ENCODE measurements at places on chromosomes 13 and 19. TPM values are rescaled to one million over a fixed set of nuclear protein-coding genes. Genes with fewer than 3 reads are reported as not detected.

The NLRP7 gene
- not detected for total RNA-seq

The CDC42EP5 gene
- 38.0 TPM for total RNA-seq

The UQCR11 gene
- total RNA-seq: 59.8 TPM

The LILRB5 gene
- 17.6 TPM for total RNA-seq

The DOCK9 gene
- 53.4 TPM for total RNA-seq

The CEACAM16 gene
- total RNA-seq: not detected

The RASIP1 gene
- 3.7 TPM for total RNA-seq

The DMKN gene
- total RNA-seq: 10.7 TPM

The MICOS13 gene
- 48.0 TPM for total RNA-seq

The PSG1 gene
- not detected for total RNA-seq

The CGB5 gene
- total RNA-seq: not detected

The ZNF726 gene
- 0.57 TPM for total RNA-seq

The MPHOSPH8 gene
- 117 TPM for total RNA-seq

The PNKP gene
- 114 TPM for total RNA-seq

The GNG8 gene
- total RNA-seq: not detected

DNA sequence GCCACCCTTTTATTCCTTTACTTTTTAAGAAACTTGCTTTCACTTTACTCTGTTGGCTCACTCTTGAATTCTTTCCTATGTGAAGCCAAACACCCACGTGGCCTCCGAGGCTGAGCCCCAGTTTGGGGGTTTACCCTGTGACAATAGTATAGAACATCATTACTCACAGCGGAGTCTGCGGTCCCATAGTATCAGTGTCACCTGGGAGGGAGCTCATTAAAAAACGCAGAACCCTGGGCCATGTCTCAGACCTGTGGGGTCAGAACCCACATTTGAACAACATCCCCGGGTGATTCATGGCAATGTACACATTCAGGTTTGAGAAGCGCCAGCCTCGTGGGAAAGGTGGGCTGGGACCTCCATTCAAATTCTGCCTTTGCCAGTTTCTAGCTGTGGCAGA lies 36.0 kb upstream of the UBL3 start:
- no peaks in the 10 kb centered on the region for H3K4me1 ChIP-seq
- no peak overlapping the region for H3K27ac ChIP-seq
- DNase-seq: no peak
- H3K36me3 ChIP-seq: no peaks in the 10 kb centered on the region

- DNase-seq: no peak
- H3K4me3 ChIP-seq: no peak overlapping the region
- H3K36me3 ChIP-seq: no peaks in the 10 kb centered on the region
- no peaks in the 10 kb centered on the region for H3K27me3 ChIP-seq
- peaks cover 4% of the 10 kb centered on the region for H3K4me1 ChIP-seq
- peak overlapping the region; percentile 92 for H3K27ac ChIP-seq
Measured at GRCh38 chr19:18284712-18285360, 3.4 kb upstream of the JUND start.

DNA sequence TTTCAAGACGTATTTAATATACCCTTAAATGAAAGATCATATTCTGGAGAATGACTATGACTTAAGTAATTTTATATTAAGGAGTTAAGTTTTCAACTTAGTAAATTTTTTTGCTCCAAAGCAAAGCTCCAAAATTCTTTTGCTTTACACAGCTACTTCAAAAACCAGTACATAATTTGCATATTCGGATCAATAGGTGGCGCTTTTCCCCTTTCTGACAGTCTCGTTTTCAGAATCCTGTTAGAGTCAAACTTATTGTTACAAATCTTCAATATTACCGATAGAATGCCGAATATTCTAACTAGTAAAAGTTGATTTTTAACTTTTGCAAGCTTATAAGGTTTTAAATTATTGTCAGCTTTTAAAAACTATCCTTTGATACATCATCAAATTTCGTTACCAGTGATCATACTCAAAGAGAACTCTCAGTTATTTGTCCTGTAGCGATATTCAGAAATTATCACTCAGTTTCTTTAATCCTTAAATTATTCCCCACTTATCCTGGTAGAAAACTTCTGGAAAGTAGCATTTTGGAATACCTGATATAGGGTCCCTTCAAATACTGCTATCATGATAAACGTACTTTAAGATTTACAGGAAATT lies 852.7 kb upstream of the KLHL1 start:
- no peak overlapping the region for H3K4me3 ChIP-seq
- no peak for DNase-seq
- no peaks in the 10 kb centered on the region for H3K27me3 ChIP-seq
- no peaks in the 10 kb centered on the region for H3K36me3 ChIP-seq
- H3K27ac ChIP-seq: no peak overlapping the region
- no peaks in the 10 kb centered on the region for H3K4me1 ChIP-seq

- no peaks in the 10 kb centered on the region for H3K27me3 ChIP-seq
- no peaks in the 10 kb centered on the region for H3K36me3 ChIP-seq
- H3K27ac ChIP-seq: no peak overlapping the region
- no peaks in the 10 kb centered on the region for H3K4me1 ChIP-seq
Measured at GRCh38 chr13:41995946-41996345, 35.0 kb upstream of the VWA8 start.

GRCh38 chr13:95247171-95247570 lies 54.1 kb downstream of the ABCC4 start:
- H3K27me3 ChIP-seq: no peaks in the 10 kb centered on the region
- no peaks in the 10 kb centered on the region for H3K36me3 ChIP-seq
- no peak overlapping the region for H3K4me3 ChIP-seq
- H3K27ac ChIP-seq: no peak overlapping the region

DNA sequence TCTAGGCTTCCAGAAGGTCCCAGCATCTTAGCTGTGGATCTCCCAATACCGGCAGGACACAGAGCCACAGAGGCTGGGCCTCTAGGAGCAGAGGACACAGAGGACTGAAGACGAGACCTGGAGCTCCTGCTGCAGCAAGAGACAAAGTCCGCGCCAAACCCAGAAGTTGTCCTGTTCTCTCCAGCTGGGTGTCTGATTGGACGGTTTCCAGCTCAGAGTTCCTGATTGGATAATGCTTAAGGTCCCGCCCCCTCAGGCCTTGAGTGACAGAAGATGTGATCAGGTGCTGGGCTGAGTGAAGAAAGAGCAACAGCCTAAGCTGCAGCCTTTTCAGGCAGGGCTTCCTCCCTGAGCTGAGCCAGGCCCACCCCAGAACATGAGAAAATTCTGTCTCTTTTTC lies 59.9 kb upstream of the ZNF85 start:
- no peak overlapping the region for H3K27ac ChIP-seq
- no peaks in the 10 kb centered on the region for H3K27me3 ChIP-seq
- H3K4me3 ChIP-seq: no peak overlapping the region

- peak overlapping the region; percentile 81 for H3K27ac ChIP-seq
- no peaks in the 10 kb centered on the region for H3K36me3 ChIP-seq
- H3K4me3 ChIP-seq: peak overlapping the region; percentile 95
- H3K4me1 ChIP-seq: peaks cover 40% of the 10 kb centered on the region
Measured at GRCh38 chr19:2149980-2150793, 1.2 kb downstream of the AP3D1 start.

- no peak overlapping the region for H3K4me3 ChIP-seq
- H3K27ac ChIP-seq: no peak overlapping the region
- no peaks in the 10 kb centered on the region for H3K36me3 ChIP-seq
- no peak for DNase-seq
- H3K27me3 ChIP-seq: no peaks in the 10 kb centered on the region
- no peaks in the 10 kb centered on the region for H3K4me1 ChIP-seq
Measured at GRCh38 chr19:51916167-51916566, 11.1 kb upstream of the ZNF613 start.

GRCh38 chr13:72726726-72727416 lies 558 bp downstream of the MZT1 start:
- H3K27me3 ChIP-seq: no peaks in the 10 kb centered on the region
- peak overlapping the region; percentile 60 for H3K27ac ChIP-seq
- H3K4me3 ChIP-seq: peak overlapping the region; percentile 90
- H3K36me3 ChIP-seq: no peaks in the 10 kb centered on the region
- DNase-seq: peak; percentile 73

DNA sequence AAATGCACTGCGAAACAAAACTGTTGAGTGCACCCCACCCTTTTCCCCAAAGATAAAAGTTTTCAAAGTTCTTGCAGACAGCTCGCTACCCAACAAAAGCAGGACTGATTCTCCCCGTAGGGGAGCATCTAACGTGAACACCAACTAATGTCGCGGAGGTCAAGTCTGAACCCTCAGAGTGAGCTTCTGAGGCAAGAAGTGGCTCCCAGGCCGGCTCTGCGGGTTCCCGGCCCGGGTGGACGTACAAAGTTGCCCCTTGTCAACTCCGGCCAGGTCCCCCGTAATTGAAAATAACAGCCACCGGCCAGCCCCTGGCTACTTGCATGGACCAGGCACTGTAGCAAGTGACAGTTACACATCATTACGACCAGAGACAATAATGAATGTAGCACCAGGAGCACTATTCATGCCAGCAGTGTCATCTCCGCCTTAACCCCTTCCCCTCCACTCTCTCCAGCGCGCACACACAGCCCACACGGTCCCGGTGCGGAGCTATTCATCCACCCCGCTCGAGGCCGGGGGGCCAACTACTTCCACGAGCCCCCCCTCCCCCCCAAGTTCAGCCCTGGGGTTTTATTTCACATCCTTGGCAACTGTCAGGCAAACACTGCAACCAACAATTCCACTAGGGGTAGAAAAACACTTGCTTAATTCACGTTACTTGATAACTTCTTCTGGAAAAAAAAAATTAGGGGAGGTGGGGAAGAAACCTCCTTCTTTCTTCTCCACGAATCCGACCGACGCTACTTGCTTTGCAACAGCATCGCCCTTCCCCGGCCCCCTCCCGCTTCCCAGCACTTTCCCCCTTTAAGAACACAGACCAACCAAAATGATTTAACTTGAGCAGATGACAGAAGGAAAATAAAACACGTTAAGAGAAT lies 1.2 kb downstream of the KLF12 start:
- H3K27ac ChIP-seq: peak overlapping the region; percentile 90
- H3K4me1 ChIP-seq: no peaks in the 10 kb centered on the region
- no peaks in the 10 kb centered on the region for H3K36me3 ChIP-seq
- peak overlapping the region; percentile 92 for H3K4me3 ChIP-seq
- H3K27me3 ChIP-seq: no peaks in the 10 kb centered on the region
- DNase-seq: peak; percentile 66

GRCh38 chr13:101945435-101945834 lies 456.4 kb downstream of the FGF14 start:
- no peak for DNase-seq
- no peak overlapping the region for H3K4me3 ChIP-seq
- H3K4me1 ChIP-seq: no peaks in the 10 kb centered on the region
- H3K27ac ChIP-seq: no peak overlapping the region
- H3K27me3 ChIP-seq: no peaks in the 10 kb centered on the region

- no peak overlapping the region for H3K27ac ChIP-seq
- H3K4me1 ChIP-seq: no peaks in the 10 kb centered on the region
- no peaks in the 10 kb centered on the region for H3K27me3 ChIP-seq
- DNase-seq: no peak
Measured at GRCh38 chr19:41998246-41999020, 4.4 kb upstream of the ATP1A3 start.

GRCh38 chr13:49760558-49760957 lies 31.9 kb downstream of the KPNA3 start:
- no peaks in the 10 kb centered on the region for H3K4me1 ChIP-seq
- DNase-seq: no peak
- no peak overlapping the region for H3K4me3 ChIP-seq
- H3K27me3 ChIP-seq: no peaks in the 10 kb centered on the region
- no peak overlapping the region for H3K27ac ChIP-seq
- H3K36me3 ChIP-seq: no peaks in the 10 kb centered on the region

GRCh38 chr19:11138601-11139300 lies 16.8 kb downstream of the SPC24 start:
- no peak overlapping the region for H3K4me3 ChIP-seq
- H3K27me3 ChIP-seq: no peaks in the 10 kb centered on the region
- peaks cover 12% of the 10 kb centered on the region for H3K4me1 ChIP-seq

- no peaks in the 10 kb centered on the region for H3K4me1 ChIP-seq
- H3K36me3 ChIP-seq: no peaks in the 10 kb centered on the region
- no peak overlapping the region for H3K27ac ChIP-seq
Measured at GRCh38 chr13:38399535-38399934, 49.9 kb downstream of the UFM1 start.

DNA sequence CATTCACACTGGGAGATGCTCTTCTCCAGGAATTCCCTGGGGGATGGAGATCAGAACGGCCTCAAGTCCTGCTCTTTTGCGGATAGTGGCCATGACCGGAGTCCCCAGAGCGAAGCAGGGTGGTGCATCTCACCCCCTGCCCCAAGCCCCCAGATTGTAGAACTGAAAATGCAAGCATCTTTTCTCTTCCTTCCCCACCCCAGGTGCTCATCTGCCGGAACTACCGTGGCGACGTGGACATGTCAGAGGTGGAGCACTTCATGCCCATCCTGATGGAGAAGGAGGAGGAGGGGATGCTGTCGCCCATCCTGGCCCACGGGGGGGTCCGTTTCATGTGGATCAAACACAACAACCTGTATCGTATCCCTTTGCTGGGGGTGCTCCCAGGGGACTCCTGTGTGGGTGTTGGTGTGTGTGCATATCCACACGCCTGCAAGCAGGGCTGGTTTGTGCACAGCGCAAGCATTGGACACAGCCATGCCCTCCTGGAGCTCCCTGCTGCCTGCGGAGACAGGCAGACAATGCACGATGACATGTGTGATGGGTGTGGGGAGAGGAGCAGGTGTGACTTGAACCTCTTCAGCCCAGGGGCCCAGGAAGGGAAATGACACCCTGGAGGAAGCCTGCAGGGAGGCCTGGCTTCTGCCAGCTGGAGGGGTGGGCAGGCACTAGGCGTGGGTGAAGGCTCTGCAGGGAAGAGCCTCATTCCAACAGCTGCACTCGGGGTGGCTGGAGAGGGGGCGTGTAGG lies 5.7 kb downstream of the AP1M1 start:
- DNase-seq: no peak
- peaks cover 4% of the 10 kb centered on the region for H3K4me1 ChIP-seq
- H3K27ac ChIP-seq: no peak overlapping the region
- no peaks in the 10 kb centered on the region for H3K36me3 ChIP-seq

DNA sequence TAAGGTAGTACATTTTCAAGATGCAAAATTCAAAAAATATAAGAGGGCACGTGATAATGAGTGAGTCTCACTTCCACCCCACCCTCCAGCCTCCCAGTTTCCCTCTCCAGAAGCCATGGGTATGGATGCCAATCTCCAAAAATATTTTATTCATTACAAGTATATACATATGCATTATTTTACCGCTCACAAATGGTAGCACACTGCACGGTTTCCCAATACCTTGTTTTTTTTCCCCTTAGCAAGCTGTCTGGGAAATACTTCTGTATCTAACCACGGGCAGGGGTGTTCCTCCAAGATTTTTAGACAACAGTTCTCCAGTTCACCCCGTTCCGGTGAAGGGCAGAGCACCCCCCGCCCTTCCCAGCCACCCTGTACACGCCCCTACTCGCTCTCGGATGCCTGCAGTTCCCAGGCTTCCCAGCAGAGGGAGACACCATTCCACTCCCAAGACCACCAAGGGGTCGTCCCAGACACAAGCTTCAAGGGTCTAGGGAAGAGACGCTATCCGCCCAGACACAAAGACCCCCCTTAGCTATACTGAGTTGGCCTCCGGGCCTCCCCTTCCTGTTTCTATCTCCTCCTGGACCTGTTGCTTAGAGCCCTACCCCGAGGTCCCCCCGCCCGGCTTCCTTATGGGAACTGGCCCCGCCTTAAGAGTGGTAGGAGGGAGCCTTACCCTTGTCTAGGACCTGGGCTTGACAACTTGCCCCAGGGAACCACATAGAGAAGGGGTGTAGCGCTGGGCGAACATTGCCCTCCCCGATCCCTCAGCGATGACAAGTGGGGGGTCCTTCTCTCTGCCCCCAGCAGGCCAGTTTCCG lies 1.1 kb upstream of the FXYD3 start:
- peak overlapping the region; percentile 97 for H3K27ac ChIP-seq
- no peaks in the 10 kb centered on the region for H3K27me3 ChIP-seq
- H3K4me1 ChIP-seq: no peaks in the 10 kb centered on the region
- peaks cover 10% of the 10 kb centered on the region for H3K36me3 ChIP-seq
- peak; percentile 61 for DNase-seq

GRCh38 chr19:55080121-55080967 lies 4.7 kb downstream of the EPS8L1 start:
- peaks cover 7% of the 10 kb centered on the region for H3K27me3 ChIP-seq
- H3K4me1 ChIP-seq: peaks cover 24% of the 10 kb centered on the region
- no peaks in the 10 kb centered on the region for H3K36me3 ChIP-seq
- peak overlapping the region; percentile 64 for H3K27ac ChIP-seq

Data from Peyer's patch (tissue), 4 donors.